ENCODE measurements at places on chromosomes 7 and 10.

DNA sequence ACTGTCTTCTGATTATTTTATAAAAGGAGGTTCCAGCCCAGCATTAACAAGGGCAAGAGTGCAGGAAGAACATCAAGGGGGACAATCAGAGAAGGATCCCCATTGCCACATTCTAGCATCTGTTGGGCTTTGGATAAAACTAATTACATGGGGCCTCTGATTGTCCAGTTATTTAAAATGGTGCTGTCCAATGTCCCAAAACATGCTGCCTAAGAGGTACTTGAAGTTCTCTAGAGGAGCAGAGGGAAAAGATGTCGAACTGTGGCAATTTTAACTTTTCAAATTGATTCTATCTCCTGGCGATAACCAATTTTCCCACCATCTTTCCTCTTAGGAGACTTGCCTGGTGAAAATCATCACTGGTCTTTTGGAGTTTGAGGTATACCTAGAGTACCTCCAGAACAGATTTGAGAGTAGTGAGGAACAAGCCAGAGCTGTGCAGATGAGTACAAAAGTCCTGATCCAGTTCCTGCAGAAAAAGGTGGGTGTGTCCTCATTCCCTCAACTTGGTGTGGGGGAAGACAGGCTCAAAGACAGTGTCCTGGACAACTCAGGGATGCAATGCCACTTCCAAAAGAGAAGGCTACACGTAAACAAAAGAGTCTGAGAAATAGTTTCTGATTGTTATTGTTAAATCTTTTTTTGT, 2.3 kb downstream of the IL6 start:
- no peak for DNase-seq

DNA sequence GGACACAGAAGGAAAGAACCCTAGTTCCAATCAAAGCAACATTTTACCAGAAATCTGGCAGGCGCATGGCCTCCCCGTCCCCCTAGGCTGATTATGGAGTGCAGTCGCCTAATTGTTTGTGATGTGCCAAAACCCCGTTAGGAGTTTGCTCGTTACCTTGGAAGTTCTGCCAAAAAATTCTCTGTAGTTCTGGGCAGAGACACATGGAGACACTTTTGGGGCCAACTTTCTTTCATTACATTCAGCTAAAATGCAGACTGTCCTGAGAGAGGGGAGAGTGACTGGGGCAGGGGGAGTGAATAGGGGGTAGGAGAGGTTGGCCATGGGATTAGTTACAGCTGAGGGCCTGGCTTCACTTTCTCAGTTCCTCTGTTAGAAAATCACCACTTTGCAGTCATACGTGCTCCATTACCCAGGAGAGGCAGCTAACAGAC, 158.0 kb upstream of the NPVF start:
- DNase-seq = no peak

GRCh38 chr7:7104314-7104698, 78.0 kb upstream of the C1GALT1 start:
- no peak for DNase-seq

GRCh38 chr7:10412422-10413019, 561.2 kb upstream of the PHF14 start:
- no peak for DNase-seq

- no peak for DNase-seq
Measured at GRCh38 chr7:128172151-128172550, 68.9 kb upstream of the LEP start.
